ENCODE measurements at places on chromosomes 7 and 10.

- no peak for DNase-seq
Observed at GRCh38 chr10:49627644-49628247, 13.9 kb downstream of the CHAT start.

GRCh38 chr7:11923376-11923930 lies 91.5 kb upstream of the THSD7A start:
- no peak for DNase-seq

DNA sequence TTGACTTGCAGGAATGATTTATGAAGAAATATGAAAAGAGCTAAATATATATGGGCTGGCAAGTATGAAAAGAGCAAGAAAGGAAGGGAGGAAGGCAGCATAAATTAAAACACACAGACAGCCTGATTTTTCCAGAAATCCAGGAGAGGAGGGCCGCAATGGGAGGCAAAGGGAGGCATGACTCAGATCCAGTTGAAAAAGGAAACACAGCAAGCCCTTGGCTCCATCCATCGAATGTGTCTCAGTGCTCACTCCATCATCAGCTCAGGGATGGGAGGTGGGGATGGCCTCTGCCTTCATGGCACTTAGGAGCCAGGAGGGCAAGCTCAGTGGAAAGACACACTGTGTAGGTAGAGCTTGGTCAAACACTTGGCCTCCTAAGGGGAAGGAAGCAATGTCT lies 75.7 kb upstream of the PDZD8 start:
- no peak for DNase-seq

GRCh38 chr10:77159538-77160110 lies 478.0 kb downstream of the KCNMA1 start:
- DNase-seq: no peak

GRCh38 chr10:129968020-129968852 lies 4.2 kb upstream of the EBF3 start:
- DNase-seq: no peak

DNA sequence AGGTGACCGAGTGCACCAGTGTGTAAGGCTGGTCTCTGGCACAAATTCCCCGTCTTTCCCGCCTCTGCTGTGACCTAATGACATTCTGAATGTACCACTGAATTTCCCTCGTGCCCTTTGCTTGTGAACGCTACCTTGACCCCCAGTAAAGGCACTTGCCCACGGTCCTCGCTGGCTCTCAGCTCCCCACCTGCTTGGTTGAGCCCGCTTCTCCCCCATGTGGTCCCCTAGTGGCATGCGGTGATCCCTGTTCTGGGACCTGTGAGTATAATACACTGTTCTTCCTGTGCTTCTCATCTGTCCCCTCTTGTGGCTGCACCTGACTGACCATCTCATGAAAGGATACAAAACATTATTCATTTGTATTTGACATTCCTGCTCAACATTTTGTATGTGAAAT lies 495.7 kb downstream of the INHBA start:
- DNase-seq: no peak

DNA sequence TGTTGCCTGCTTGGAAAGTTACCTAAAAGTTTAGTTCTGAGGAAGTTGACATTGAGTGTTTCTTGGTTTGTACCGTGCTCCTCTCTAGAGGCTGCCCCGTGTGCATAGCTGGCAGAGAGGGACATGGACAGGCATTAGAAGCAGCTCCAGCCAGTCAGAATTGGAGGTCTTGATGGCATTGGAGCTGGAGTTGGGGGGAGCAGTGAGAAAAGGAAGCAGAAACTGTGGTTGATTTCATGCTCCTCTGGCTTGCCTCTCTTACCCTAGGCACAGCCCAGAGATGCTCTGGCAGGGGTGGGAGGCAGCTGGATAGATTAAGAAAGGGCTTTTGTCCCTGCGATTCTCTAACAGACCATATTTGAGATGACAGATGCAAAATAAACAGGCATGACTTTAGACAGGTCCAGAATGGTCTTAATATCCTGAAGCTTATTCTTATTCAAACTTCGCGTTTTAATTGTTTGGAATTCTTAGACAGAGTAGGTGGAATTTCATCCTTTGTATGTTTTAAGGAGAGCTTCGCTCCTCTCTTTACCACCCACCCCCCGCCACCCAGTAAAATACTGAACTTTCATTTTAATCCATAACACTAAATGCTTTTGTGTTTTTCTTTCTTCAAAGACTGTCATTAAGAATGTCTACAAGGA lies 73.5 kb upstream of the GLCCI1 start:
- no peak for DNase-seq

DNA sequence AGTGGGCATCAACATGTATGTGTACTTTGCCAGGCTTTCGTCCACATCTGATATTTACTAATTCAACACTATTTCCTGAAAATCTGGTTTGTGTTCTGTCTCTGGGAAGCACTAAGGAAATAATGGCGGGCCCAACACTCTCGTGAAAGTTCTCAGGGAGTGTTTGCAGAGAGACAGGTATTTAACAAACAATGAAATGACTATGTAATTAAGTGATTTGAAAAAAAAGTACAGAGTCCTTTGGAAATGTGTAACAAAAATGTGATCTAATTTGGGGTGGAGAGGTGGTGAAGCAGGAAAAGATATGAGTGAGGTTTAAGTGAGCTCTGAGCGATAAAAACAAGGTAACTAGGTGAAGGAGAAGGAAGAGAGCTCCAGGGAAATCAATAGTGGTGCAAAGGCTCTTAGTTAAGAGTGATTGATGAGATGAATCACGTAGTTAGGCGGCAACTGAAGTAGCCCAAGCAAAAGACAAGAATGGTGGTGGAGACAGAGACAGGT lies 95.3 kb upstream of the DNAJB12 start:
- no peak for DNase-seq

All from iPS DF 6.9 (cell line).